HL-60 (cell line): ENCODE measurements at places on chromosomes 4 and X.

DNA sequence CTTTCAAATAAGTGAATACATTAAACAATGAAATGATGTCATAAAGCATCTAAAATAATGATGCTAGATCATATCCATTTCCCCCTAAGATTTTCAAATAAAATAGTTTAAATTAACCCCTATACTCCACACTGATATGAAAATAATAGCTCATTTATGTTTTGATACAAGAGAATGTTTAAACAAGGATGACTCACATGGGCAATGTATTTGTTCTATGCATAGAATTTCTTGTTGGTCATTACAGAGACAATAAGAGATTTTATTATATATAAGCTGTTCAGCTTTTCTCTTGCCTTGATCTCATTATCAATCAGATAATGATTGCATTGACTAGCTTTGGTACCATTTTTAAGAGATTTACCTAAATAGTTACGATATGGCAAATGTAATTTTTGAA lies 411.7 kb downstream of the ARHGAP24 start:
- no peak for DNase-seq

- DNase-seq: no peak
These were observed 358.2 kb upstream of the CLNK start for GRCh38 chr4:11042760-11043159.

GRCh38 chrX:87299563-87300160 lies 217.9 kb upstream of the KLHL4 start:
- no peak for DNase-seq

- no peak for DNase-seq
These were observed 248.5 kb downstream of the ENOX2 start for GRCh38 chrX:130654409-130654950.

GRCh38 chr4:142917678-142918077 lies 71.6 kb upstream of the INPP4B start:
- no peak for DNase-seq

- DNase-seq: no peak
These were observed 4.0 kb downstream of the HNRNPH2 start for GRCh38 chrX:101411984-101412383.
